Activated T-helper 1 cell treated with anti-CD3 and anti-CD28 coated beads, Interleukin-12 subunit alpha, Interleukin-12 subunit beta, Interleukin-2, Interleukin-4 antibody, amounts not matched to agents 30 ng/mL and 10 ng/mL and 1 ng/mL, durations not matched to agents 14 hours and 24 hours and 36 hours (primary cell): ENCODE measurements at places on chromosomes 16 and 17.

- DNase-seq: no peak
These were observed 7.1 kb upstream of the ABCC12 start for GRCh38 chr16:48162839-48163410.

DNA sequence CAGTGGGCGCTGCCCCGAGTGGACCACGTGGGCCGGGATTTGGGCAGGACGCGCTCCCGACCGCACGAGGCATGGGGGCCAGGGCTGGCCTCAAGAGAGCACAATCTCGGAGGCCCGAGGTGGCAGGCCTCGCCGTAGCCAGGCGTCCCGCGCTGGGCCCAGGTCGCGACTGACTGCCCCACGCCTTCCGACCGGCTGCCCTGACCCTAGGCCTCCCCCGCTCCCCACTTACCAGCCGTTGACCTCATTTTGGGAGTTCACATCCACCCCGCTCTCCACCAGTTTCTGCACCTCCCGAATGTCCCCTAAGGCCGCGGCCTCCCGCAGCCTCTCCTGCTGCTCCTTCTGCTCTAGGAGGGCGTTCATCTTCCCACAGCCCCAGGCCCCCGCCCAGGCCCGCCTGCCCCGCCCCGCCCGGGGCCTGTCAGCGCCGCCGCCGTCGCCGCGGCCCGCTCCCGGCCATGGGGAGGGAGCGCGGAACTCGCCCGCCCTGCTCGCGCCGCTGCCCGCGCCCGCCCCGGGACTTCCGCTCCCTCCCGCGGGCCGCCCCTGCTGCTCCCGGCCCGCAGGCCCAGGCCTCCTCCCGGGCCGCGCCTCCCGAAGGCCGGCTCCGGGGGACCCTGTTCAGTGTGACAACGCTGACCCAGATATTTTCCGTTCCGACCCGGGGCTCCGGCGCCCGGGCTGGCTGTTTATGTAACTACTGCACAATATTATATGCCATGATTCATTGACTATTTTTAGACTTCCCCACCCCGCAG, at the start of gene ANKRD40:
Gene ANKRD40, minus strand, starts transcription at position 626 of the 761 bp plus-strand sequence. Its CDS starts 260 bp downstream, at position 366.
- peak; percentile 90 for DNase-seq

DNA sequence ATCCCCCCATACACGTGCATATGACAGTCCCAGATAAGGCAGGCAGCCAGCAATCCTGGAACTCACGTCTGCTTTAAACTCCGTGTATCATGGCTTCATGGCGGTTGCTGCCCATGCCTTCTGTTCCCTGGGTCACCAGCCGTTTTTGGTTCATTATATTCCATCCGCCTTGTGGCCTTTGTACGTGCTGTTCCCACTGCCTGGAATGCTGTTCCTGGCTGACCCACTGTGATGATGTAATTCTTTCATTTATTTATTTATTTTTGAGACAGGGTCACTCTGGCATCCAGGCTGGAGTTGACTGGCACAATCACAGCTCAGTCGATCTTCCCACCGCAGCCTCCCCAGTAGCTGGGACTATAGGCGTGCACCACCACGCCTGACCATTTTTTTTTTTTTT, 136.7 kb upstream of the GSE1 start:
- no peak for DNase-seq

DNA sequence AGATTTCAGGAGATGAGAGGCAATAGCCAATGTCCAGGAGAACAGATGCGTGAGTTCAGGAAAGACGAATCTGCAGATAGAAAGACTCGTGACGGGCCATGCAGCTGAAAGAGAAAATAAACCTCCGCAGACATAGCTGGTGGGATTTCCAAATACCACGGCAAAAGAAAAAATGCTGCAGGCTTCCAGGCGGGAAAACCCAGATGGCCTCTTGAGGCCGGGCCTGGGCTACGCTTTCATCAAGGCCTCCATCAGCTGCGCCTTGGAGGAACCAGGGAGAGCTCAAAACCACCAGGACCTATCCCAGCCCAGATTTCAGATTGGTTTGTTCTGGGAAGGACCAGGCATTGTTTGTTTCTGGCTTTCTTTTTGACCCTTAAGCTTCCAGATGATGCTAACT, 16.7 kb downstream of the CCDC40 start:
- DNase-seq: no peak

GRCh38 chr17:13678841-13679240, 77.1 kb upstream of the HS3ST3A1 start:
- DNase-seq: no peak

- peak; percentile 56 for DNase-seq
These were observed 9.6 kb downstream of the LLGL2 start for GRCh38 chr17:75535119-75535537.
